CD4-positive, alpha-beta T cell treated with Interleukin-21 for 1 hour (primary cell): ENCODE measurements at places on chromosomes 16 and 17.
A peak's percentile ranks its signal among the peaks of the same experiment; 100 is the strongest.

DNA sequence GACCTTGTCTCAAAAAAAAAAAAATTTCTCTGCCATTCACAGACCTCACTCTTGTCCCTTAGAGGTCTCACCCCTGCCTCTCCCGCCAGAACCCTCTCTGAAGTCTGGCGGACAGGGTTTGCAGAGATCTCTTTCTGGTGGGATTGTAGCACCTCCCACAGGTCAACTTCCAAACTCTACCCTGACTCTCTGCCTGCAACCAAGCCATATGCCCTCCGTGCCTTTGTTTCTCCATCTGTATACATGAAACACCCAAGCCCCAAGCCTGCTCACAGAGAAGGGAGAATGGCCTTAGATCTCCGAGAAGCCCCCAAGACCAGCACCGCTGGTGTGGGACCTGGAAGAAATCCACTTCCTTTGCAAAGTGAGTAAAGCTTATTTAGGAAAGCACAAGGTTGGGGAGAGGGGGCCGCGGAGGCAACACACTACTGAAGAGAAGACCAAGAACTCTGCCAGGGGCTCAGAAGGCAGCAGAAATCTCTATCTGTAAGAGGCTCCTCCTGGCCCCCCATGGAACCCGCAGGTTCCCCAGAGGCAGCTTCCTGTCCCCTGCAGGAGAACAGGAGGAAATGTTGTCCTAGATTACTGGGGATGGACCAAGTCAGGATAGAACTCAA is 219.9 kb downstream of the C16orf78 start:
- DNase-seq: no peak

- DNase-seq: peak; percentile 19
Observed at GRCh38 chr17:4045487-4045886, 81.2 kb upstream of the ATP2A3 start.

DNA sequence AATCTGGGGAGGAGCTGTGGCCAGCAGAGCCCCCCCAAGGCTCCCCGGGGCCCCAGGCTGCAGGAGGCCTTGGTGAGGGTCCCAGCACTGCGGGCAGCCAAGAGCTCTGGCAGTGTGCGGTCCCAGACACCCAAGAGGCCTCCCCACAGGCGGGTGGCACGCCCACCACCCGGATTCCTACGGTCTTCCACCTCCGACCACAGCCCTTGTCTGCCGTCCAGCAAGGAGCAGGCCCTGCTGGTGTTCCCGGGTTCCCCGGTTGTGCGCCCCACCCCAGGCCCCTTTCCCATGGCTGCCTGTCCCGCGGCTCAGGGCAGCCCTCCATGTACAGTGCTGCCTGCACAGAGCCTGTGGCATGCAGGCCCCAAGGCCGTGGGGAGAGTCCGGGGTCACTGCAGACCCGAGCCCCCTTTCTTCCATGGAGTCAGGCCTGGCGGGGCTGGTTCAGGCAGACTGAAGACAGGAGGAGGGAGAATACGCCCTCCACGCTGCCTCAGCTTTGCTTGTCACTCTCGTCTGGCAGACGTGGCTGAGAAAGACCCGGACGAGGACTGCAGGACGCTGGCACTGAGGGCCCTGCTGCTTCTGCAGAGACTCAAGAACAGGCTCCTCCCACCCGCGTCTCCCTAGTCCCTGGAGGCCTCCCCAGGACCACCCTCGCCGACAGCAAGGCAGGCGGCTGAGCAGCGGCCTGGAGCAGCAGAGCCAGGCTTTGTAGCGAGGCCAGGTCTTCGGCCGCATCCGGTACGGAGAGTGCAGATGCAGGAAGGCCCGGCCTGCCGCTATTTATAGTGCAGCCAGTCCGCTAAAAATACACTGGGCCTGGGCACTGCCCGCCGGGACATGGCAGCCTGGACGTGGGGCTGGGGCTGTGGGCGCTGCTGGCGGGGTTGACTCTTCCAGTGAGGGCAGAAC is 16.4 kb downstream of the TELO2 start:
- DNase-seq: no peak

DNA sequence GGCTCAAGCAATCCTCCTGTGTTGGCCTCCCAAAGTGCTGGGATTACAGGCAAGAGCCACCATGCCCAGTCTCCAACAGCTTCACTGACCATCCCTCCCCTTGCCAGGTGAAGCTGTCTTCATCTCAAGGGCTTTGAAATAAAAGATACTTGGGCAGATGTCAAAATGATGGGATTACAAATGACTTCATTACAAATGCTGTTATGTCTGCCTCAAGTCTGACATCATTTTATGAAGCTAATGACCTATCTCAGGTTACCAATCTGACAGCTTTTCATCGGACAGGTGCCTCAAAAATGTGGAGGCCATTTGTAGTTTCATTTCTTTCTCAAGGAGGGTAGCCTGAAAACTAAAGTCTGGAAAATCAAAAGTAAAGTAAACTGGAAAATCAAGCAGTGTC is 323.7 kb upstream of the TBX2 start:
- DNase-seq: no peak

DNA sequence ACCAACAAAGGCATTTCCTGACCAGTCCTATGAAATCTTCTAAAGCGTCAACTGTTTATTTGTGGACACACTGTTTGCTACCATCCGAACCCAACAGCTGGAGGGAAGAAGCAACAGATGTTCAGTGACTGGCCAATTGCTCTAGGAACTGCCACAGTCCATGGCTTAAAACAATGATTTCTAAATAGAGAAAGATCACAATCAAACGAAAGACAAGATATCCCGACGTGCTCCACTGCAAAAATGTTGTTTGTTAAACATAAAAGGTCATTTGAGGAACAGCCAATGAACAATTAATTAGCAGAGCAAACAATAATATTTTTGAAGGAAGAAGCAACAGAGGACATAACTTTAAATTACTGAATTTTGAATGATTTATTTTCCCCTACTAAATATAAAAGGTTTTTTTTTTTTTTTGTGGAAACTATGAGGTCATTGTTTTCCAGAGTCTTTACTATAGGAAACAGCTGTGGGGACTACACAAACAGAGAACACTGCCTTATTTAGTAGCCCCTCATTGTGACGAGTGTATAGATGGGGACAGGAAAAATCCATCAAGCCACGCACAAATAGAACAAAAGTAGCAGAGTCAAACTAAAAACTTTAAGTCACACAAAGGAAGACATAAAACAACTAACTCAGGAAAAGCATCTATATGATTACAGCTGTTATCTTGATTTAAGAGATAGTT is 17.2 kb downstream of the USP31 start:
- DNase-seq: no peak

DNA sequence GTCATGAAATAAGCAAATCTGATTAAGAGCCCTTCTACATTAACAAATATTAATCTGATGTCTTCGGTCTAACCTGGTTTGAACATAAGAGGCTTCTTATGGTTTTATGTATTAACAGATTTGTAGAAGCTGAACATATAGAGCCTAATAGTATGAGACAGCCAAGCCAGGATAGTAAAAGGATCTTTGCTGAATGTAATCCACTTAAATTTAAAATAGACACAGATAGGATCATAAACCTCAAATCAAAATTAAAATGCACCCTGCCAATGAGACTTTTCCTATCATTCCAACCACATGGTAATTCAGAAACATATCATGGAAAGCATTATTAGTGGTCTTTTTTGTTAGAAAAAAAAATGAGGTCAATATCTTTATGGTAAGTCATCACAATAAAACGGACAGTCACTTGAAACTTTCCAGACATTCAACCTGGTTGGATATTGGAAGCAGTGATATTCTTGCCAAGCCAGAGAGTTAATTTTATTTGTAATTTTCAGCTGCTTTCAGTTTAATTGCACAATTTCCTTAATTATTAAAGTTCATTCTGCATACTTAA is 606.9 kb upstream of the SALL1 start:
- DNase-seq: no peak

DNA sequence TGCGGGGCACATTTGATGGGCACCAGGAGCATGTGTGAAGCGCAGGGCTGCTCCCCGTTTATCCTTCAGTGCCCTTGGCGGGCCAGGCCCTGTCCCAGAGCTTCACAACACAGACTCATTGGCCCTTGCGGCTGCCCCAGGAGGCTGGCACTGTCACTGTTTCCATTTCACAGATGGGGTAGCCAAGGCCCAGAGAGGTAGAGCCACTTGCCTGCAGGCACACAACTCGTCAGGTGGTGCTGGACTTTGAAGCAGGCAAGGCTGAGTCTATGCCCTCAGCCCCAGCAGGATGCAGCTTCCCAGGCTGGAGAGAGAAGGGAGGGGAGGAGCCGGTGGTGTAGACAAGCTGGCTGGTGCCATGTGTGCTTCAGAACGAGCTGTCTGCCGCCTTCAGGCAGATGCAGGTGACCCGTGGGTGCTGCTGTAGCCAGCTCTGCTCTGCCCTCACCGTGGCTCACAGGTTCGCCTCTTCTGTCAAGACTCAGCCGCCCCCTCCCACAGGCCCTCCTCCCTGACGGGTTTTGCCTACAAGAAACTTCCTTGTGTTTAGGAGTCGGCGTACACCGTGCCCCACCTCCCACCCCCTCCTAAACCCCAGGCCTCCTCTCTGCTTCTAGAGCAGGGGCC is 232.3 kb upstream of the CIBAR2 start:
- DNase-seq: no peak

DNA sequence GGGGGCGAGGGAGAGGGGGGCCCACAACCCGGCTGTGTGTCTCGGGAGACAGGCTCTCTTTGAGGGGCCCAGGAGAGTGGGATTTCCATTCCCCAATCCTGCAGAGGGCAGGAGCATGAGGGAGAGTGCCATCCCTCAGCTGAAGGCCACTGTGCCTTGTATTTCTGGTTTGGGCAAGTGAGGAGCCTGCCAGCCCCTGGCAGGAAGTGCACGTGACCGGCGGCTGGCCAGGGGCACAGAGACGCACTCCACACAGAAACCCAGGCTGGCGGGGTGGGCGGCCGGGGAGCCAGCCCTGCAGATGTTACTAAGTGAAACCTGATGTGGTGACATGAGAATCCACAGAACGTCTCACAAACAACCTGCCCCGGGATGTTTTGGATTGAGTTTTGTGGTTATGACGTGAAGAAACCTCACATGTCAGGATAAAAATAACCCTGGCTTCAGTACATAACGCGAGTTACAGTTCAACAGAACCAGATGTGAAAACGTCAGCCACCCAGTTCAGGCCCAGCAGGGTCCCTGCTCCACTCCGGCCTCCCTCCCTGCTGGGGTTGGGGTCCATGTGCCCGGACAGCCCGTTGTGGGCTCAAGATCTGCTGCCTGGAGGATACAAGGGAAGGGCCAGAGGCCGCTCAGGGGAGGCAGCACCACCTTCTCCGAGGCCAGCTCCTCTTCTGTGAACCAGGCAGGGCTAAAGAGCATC is 51.7 kb upstream of the MTSS2 start:
- DNase-seq: peak; percentile 68

GRCh38 chr17:60164697-60165096 is 14.9 kb downstream of the CA4 start:
- DNase-seq: no peak

GRCh38 chr16:30121741-30122571 is 1.1 kb downstream of the MAPK3 start:
- no peak for DNase-seq

DNA sequence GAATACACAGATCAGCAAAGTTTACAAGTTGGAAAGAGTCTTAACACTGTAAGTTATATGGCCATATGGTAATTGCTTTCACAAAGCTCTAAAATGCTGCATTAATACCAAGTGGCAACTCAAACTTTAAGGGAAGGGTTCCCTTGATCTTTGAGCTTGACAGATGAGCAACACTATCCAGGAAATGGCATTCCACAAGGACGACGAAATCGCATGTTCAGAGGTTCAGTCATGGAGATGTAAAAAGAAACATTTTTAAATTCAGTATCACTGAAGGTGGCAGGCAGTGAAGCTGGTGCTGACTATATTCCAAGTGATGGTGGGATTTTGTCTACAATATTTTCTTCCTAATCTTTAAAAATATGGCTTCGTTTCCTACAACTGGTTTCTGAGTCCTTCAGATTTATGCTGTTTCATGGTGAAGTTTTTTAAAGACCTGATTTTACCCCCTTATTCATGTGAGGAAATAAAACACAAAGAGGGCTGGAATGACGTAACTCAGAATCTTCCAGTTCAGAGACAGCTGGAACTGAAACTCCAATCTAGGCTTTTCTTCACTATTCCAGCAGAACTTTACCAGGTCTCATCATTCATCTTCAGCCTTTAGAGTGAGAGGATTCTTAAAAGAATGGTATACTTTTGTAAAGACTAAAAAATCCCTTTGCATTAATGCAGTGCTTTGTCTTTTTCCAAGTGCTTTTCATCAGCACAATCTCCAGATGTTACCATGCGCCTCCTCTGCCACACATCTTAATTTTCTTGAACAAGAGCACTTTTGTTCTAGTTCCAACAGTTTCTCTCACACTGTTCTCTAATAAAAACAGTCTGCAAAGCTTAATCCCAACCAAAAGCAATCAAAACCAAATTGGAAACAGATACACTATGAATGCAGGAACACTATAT is 20.2 kb downstream of the CHCT1 start:
- DNase-seq: no peak

- no peak for DNase-seq
Observed at GRCh38 chr16:87648236-87648635, 45.9 kb downstream of the JPH3 start.

GRCh38 chr17:59783221-59784047 is 76.0 kb downstream of the VMP1 start:
- peak; percentile 59 for DNase-seq

- peak; percentile 28 for DNase-seq
Observed at GRCh38 chr17:14301279-14302090, 604 bp downstream of the HS3ST3B1 start.

- DNase-seq: no peak
Observed at GRCh38 chr16:782766-783403, 5.3 kb downstream of the RPUSD1 start.

GRCh38 chr16:13793841-13794409 is 126.0 kb upstream of the ERCC4 start:
- DNase-seq: no peak

GRCh38 chr17:30275911-30276310 is 15.8 kb downstream of the BLMH start:
- DNase-seq: no peak

- no peak for DNase-seq
Observed at GRCh38 chr17:43733956-43734355, 24.6 kb downstream of the SOST start.

DNA sequence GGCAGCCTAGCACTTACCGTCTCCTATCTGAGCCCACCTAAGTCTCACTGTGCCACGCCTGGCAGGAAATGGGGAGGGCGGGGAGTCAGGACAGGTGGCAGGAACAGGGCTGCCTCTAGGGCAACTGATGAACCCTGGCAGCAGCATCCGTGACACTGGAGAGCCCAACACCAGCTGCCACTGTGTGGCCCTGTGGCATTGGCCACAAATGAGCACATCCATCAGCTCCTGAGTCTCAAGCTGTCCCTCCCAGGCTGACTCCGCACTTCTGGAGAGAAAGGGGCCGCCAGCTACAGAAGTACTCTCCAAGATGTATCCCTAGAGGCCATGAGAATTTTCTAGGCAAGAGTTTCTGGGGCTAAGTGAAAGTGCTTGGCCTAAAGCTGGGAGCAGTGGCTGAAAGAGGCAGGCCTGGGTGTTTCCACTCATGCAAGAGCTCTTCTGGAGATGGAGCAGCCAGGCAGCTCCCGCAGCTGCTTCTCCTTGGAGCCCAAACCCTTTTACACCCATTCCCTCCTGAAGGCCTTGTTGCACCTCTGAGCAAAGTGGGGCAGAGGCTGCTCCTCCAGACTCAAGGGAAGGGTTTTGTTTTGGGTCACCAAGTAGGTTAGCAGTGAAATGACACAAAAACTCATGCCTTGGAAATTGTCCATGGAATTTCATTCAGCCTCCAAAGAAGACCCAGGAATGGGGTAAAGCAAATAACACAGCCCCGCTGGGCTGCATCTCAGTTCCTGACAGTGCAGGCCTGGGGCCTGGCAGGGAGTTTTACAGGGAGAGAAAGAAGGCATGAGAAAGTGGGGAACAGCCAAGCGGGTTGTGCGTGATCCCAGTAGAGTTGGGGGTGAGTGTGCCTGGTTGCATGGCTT is 25.8 kb downstream of the PEMT start:
- no peak for DNase-seq

GRCh38 chr16:56617212-56618085 is 8.1 kb upstream of the MT1E start:
- peak; percentile 45 for DNase-seq
